ENCODE measurements at places on chromosomes 1 and 21.
A peak's percentile ranks its signal among the peaks of the same experiment; 100 is the strongest.

GRCh38 chr21:38027901-38028498 is 111.7 kb upstream of the KCNJ6 start:
- no peak for DNase-seq

GRCh38 chr1:2804628-2805351 is 3.3 kb upstream of the TTC34 start:
- no peak for DNase-seq

GRCh38 chr1:206854401-206855129 is 10.9 kb upstream of the IL20 start:
- no peak for DNase-seq

DNA sequence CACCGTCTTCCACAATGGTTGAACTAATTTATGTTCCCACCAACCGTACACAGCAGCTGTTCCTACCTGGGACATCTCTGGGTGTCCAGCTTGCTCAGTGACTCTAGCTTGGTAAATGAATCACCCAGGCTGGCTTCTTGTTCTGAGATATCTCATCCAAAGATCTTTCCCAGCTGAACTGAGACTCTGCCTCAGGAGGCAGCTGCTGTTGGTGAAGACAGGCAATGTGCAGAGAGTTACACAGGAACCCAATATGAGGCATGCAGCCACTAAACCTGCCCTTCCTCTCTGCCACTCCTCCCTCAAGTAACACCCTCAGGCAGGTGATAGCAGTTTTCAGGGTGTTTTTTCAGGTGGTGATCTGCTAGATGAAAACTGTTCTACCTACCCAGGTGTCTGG is 14.0 kb upstream of the FOXO6 start:
- DNase-seq, result no peak

DNA sequence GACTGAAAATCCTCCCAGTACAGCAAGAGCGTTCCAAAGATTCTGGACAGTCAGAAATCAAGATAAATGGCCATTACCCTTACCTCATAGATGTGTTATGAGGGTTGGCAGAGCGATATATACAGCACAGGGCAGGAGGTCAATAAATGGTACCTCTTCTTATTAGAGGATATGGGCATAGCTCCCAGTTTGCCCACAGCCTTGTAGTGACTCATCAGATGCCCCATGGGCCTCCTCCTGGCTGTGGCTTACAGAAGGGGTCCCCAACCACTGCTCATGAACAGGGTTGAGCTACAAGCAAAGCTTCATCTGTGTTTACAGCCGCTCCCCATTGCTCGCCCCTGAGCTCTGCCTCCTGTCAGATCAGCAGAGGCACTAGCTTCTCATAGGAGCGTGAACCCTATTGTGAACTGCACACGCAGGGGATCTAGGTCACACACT is 7.3 kb upstream of the IFNGR2 start:
- no peak for DNase-seq

DNA sequence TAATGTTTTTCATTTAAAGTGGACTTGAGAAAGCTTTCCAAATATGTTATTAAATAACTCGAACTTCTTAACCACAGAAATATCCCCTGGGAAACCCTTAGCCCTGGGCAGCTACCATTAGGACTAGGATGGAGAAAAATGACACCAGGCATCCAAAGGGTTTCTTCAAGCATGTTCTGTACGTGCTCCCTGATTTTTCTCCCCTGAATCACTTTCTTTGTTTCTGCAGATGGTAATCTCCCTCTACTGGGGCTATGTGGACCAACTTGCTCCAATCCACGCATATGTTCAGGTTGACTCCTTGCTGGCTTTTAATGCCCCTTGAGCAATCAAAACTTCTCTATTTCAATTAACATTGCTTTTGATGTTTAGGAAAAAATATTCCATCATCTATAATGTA is 312.7 kb upstream of the C1orf87 start:
- no peak for DNase-seq

DNA sequence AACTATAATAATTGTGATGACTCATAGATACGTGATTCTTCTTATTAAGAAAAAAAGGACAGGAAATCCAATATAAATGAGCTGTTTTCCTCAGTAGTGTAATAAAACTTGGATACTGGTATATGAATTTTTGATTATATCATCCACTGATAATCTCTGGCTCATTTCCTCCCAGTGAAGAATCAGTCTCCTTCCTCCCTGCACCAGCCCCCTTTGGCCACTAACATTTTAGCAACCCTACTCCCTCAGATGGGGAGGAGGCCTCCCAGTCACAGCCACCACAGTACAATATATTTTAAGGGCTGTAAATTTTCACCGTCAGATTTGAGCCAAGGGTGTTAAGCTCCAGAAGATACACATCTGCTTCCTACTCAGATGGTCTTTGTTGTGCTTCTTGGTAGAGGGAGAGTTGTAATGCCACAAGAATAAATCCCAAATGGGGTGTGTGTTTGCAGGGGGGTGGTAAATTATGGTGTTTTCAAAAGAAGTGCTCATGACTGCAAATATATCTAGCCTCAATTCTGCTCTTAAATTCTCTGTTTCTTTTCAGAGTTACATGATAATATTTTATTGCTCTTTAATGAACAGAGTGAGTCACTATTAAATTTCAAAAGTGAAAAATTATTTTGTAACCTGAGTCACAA is 153.5 kb downstream of the HLX start:
- DNase-seq, result no peak

GRCh38 chr1:25703041-25703440 is 86.5 kb downstream of the MAN1C1 start:
- DNase-seq, result no peak

- peak; percentile 10 for DNase-seq
Measured at GRCh38 chr1:92536980-92537884, 50.5 kb upstream of the GFI1 start.

DNA sequence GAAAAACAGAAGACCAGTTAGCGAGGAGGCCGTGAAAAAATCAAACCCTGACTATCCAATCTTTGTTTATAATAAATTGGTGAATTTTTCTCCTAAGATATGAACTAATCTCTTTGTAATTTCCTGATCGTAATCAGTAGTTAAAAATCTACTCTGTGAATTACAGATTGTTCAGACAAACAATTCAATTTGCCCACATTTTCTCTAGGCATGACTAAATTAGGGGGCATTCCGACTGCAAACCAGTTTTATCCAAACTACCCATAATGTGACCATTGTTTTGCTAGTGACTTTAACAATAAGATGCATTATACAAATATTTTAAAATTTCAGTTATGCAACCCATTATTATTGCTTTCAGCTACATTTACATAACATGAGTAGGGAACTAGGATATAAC is 546.9 kb upstream of the ADAMTS5 start:
- DNase-seq, result no peak

DNA sequence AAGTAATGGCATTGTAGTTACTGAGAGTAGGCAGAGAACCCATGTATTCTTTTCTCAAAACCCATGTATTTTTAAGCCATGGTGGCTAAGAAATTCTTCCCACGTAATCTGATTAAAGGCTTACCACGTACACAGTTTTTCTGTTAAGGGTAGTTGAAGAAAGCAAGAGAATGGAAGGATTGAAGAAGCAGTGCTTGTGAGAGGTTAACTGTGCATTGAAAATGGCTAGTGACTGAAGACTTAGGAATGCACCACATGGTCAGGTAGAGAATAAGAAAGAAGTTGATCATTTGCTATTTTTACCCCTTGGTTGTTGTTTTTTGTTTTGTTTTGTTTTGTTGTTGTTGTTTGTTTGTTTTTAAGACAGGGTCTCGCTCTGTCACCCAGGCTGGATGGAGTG is 178.9 kb upstream of the SNX7 start:
- no peak for DNase-seq

- no peak for DNase-seq
Measured at GRCh38 chr1:112524986-112525385, 16.2 kb downstream of the WNT2B start.

DNA sequence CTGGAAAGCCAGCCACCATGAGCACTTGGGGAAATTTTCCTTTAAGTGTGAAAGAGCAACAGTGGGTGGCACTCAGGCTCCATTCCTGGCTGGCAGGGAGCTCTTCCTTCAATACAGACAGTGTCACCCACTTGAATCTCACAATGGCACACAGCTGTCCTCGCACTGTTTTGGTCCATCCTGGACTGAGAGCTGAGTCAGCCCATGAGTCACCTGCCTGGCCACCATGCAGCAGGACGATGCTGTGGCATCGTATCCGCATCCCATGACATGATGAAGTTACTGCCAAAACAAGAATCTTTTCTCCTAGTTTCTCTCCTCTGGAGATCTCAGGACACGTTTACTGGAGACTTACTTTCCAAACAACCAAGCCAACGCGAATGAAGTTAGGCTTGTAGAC is 6.0 kb downstream of the TMPRSS2 start:
- DNase-seq, result no peak

DNA sequence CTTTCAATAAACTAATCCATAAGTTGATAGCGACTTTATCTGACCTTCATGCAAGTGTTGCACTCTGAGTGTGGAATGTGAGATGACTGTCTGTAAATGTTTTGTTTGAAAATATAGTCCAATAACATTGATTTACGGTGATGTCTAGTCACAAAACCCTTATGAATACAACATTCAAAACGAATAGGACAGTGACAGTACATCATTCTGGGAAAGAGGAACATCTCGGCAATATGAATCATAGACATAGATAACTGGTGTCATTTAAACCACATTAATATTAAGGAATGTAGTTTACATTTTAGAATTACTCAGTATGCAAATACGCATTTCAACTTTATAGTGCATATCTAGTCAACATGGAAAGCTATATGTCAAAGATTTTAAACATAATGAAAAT is 1311.6 kb upstream of the ADGRL4 start:
- no peak for DNase-seq

- no peak for DNase-seq
Measured at GRCh38 chr1:65341381-65341780, 32.0 kb downstream of the DNAJC6 start.

All from stimulated activated CD4-positive, alpha-beta T cell treated with anti-CD3 and anti-CD28 coated beads, TNF-alpha, amount 100 ng/mL, for 1 hour (primary cell).